ENCODE measurements at places on chromosomes 16 and 17. TPM values are rescaled to one million over a fixed set of nuclear protein-coding genes. Genes with fewer than 3 reads are reported as not detected.

The CSH1 gene
- not detected for total RNA-seq

The C1QTNF8 gene
- not detected for total RNA-seq

The DOC2A gene
- 2.5 TPM for total RNA-seq

The CBX2 gene
- total RNA-seq = 1.0 TPM

The ADGRG1 gene
- total RNA-seq = 6.7 TPM

The PIGL gene
- total RNA-seq = 32.7 TPM

The KRT24 gene
- total RNA-seq = not detected

The CCL1 gene
- 17.7 TPM for total RNA-seq

The C17orf50 gene
- not detected for total RNA-seq

The ADAD2 gene
- not detected for total RNA-seq

The SUPT4H1 gene
- total RNA-seq = 154 TPM

The COTL1 gene
- total RNA-seq = 209 TPM

The TEX19 gene
- total RNA-seq = 0.38 TPM

The ST6GALNAC2 gene
- total RNA-seq = not detected

The SLC16A6 gene
- 7.7 TPM for total RNA-seq

The SLC6A2 gene
- total RNA-seq = not detected

The MC1R gene
- total RNA-seq = 2.5 TPM

The MT1M gene
- not detected for total RNA-seq

The SBK1 gene
- 1.5 TPM for total RNA-seq

The FBXL16 gene
- total RNA-seq = 6.0 TPM

The CCDC78 gene
- 5.4 TPM for total RNA-seq

The DPEP1 gene
- not detected for total RNA-seq
